ENCODE measurements at places on chromosomes 2 and 18. TPM values are rescaled to one million over a fixed set of nuclear protein-coding genes. Genes with fewer than 3 reads are reported as not detected.

The COLEC12 gene
- 5.5 TPM for total RNA-seq

The PAX8 gene
- 0.35 TPM for total RNA-seq

The HES6 gene
- 2.7 TPM for total RNA-seq

The RBM43 gene
- total RNA-seq: 1.5 TPM

The CRYGD gene
- not detected for total RNA-seq

The NUP35 gene
- total RNA-seq: 7.0 TPM

The CKAP2L gene
- 0.30 TPM for total RNA-seq

The REG3A gene
- not detected for total RNA-seq

DNA sequence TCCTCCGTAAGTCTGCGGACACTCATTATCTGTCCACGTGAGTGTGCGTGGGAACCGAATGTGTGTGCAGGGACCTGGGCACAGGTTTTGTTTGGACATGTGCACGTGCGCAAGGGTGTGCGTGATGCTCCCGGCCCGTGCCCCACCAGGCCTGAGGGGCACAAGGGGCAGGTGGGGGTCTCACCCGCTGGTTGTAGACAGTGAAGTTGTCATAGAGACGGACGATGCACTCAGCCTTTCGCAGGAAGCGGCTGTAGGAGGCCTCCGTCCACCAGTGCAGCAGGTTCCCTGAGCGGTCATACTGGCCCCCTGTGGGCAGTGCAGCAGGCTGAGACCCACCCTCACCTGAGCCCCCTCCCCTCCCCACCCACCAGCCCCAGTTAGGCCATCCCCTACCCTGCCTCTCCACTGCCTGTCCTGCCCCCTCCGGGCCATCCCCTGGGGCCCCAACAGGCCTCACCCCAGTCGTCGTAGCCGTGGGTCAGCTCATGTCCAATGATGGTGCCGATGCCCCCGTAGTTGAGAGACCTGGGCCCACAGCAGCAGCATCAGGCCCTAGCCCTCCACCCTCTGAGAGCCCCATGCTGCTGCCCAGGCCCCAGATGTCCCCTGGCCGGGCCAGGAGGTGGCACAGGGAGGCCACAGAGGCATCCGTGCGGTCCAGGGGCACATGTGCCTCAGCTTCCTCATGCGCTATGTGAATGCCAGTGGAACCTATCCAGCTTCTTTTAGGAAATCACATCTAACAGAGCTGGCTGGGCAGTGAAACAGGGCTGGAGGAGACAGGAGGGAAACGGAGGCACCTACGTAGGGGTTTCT is 6.1 kb downstream of the ECEL1 start:
- DNase-seq: no peak

- no peak for DNase-seq
Observed at GRCh38 chr2:74427551-74427950, 6.0 kb downstream of the WDR54 start.

DNA sequence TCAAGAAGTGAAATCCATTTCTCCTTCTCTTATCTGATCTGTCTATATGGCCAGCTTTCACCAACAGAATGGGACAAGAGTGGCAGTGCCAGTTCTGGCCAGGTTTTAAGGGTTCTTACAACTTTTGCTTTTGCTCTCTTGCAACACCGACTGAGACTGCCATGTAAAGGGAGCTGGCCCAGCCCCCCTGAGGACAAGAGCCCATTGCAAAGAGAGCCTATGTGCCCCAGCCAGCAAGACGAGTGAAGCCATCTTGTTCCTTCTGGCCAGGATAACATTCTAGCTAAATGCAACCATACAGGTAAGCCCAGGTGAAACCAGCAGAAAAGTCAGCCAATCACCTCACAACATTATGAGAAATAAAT is 101.0 kb upstream of the RND3 start:
- DNase-seq: no peak

- DNase-seq: no peak
Observed at GRCh38 chr18:65753520-65753919, 2.7 kb downstream of the CDH7 start.

DNA sequence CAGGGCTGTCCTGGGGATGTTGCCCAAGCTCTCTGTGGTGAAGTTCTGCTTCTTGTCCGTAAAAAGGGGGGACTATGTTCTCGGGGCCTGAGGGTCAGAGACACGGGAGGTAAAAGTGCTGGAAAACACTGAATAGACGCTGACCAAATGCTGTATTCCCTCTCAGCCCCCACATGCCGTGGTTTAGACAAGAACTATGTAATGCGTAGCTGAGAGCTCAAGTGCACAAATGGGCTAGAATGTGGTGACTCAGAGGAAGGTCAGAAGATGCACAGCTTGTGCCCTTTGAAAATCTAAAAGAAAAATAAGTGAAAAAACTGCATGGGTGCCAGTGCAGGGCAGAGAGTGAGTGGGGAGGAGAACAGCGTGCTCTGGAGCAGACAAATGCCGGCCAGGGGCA is 80.3 kb upstream of the MAP4K4 start:
- no peak for DNase-seq

DNA sequence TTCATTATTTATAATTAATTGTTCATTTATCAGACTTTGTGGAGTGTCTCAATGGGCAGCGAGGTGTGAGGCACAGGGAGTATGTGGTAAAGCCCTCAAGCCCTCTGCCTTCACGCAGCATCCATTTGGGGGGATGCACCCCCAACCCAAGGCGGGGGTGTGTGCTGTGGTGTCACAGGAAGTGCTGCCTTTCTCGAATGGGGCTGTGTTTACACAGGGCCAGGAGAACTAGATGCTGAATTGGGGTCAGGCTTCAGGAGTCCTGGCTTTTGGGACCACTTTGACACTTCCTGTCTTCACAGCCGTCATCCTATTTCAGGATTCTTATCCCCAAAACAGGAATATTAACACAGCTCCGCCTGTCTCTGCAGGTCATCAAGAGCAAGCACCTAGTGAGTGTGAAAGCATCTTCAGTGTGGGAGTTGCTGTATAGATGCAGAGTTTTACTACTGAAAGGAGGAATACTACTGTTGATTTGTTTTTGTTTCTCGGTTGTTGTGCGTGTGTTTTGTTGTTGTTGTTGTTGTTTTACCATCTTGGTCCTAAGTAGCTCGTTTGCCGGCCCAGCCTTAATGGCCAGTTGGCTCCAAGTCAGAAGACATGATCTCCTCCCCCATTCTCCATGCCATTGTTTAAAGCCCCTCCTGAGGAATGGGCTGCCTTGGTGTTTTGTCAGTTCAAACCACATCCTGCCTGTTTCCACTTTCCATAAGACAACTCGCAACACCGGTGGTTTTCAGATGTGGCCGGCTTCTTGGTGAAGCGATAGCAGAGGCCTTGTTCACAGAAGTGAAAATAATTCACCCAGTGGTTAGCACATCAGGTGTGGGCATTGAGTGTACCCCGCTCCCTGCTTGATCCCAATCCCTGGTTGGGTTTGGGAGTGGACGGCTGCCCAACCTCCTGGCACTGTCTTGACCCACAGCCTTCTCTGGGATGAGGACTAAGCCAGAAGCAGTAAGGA is 221.3 kb downstream of the BCL2 start:
- DNase-seq: no peak

GRCh38 chr18:24368749-24369148 is 28.9 kb downstream of the OSBPL1A start:
- DNase-seq: no peak

DNA sequence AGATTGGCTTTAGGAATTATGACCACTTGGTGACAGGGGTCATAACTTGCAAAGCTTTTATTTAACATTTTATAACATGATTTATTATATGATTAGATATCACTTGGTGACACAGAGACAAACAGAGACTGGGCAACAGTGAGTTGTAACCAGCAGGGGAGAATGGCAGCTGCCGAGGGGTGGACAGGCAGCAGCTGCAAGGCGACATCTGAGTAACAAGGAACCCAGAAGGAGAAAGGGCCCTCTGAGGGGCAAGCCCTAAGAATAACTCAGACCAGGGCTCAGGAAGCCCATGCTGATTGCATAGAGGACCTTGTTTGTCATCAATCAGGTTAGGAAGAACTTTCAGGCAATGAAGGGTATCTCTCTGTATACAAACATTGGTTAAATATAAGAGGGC is 339.9 kb upstream of the SOX11 start:
- DNase-seq: no peak

GRCh38 chr2:29157131-29157530 is 41.9 kb downstream of the CLIP4 start:
- DNase-seq: no peak

- no peak for DNase-seq
Observed at GRCh38 chr18:6580401-6580800, 149.1 kb upstream of the ARHGAP28 start.

DNA sequence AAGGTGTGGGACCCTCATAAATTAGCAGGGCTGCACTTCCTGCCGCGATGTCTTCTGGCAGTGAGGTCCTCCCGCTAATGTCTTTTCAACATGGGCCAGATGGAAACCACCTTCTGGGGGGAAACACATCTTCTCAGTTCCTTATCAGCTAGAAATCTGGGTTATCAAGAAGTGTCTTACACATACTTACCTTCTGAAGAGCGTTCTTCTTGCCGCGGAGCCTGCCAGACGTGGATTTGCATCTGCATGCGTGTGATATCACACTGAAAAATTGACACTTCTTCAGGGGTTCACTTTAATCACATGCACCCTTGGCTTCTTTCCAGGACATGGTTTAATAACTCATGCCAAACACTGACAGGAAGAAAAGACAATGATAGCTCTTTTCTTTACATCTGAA is 163.5 kb upstream of the SOX11 start:
- DNase-seq: no peak

DNA sequence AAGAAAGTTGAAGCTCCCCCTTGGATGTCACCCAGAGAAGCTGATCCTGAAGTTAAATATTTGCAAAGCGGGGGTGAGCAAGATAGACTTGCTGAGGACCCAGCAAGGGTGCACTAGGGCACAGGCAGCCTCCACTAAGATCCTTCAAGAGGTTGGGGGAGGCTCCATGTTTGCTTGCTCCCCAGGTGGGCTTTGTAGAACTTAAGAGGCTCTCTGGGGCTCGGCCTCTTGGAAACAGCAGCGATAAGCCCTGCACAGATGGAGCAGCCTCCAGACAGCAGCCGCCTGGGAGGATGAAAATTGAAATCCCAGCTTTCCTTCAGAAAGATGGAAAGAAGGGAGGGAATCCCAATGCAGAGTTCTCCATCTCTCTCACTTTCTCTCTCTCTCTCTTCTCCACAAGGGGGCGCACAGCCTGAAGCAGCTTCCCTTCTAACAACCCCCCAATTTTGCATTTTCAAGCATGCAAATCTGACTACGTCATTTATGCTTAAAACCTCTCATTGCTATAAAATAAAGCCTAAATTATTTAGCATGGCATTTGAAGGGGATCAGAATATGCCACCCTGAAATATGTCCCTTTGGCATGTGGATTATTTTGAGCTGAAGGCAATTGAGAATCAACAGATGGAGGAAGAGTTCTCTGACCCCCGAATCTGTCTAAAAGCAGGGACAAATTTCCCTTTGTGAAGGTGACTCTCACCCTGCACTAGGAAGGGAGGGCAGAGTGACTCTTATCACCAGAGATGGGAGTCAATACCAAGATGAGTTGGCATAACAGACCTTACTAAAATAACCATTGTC is 185.7 kb upstream of the KLHL29 start:
- no peak for DNase-seq

DNA sequence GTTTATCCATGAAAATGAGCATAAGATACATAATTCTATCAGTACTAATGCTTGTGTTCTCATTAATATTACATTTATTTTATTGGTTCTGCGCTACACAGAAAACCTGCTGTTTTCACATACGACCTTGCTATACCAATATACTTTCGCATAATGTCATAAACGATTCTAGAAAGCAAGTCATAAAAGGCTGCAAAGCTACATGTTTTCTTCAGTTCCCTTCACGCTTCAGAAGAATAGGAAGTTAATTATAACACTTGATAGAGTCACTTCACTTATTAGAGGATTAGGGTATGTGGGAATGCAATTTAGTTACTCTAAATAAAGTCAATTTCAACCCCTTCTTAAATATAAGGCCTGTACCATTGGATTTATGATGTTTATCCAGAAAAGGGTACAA is 29.0 kb downstream of the PSME4 start:
- no peak for DNase-seq

DNA sequence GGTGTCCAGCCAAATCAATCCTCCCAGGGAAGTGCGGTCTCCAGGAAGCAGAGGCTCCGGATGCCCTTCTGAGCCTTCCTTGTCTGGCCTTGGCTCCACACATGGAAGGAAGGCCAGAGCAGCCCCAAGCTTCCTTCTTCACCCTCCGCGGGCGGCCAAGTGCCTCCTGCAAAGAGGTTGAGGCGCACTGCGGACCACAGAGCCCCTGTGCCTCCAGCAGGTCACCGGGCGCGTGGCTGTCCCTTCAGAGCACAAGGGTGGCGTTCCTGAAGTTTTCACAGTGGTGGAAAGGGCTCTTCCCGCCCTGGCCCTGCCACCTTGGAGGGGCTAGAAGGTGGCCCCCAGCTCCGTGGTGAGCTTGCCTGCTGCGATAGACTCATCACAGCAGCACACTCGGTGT is 175.9 kb upstream of the RAB12 start:
- no peak for DNase-seq

GRCh38 chr2:172242961-172243360 is 140.3 kb upstream of the DLX2 start:
- no peak for DNase-seq

GRCh38 chr2:46142546-46143428 is 154.4 kb upstream of the EPAS1 start:
- DNase-seq: no peak

Data from cardiac septum (tissue), 1 donor.